ENCODE measurements at places on chromosomes 7 and 10.
A peak's percentile ranks its signal among the peaks of the same experiment; 100 is the strongest.

- DNase-seq, result no peak
These were observed 44.9 kb downstream of the MINDY4 start for GRCh38 chr7:30815951-30816644.

DNA sequence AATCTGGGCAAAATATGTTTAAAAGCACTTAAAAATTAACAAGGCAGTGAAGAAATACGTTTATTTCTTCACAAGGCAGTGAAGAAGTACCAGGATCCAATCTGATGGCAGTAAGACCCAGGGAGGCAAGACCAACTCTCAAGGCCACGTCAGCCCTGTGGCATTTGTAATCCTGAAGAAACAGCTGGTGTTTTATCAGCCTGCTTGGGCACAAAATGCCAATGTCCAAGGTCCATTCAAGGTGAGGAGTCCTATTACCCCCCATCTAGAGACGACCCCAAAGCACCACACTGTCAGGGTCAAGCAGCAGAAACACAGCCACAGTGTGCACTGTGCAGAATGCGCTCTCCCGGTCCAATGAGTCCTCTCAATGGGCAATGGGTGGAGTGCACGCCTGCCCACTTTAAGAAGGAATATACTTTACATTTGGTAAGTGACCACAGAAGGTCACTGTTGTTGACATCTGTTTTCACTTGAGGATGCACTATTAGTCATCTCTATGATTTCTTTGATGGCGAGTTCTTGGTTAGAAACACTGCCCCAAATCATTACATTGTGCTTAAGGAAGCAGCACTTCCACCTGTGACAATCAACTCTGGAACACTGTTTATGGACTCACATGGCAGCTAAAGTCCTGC, 12.8 kb downstream of the CPXM2 start:
- DNase-seq, result no peak

DNA sequence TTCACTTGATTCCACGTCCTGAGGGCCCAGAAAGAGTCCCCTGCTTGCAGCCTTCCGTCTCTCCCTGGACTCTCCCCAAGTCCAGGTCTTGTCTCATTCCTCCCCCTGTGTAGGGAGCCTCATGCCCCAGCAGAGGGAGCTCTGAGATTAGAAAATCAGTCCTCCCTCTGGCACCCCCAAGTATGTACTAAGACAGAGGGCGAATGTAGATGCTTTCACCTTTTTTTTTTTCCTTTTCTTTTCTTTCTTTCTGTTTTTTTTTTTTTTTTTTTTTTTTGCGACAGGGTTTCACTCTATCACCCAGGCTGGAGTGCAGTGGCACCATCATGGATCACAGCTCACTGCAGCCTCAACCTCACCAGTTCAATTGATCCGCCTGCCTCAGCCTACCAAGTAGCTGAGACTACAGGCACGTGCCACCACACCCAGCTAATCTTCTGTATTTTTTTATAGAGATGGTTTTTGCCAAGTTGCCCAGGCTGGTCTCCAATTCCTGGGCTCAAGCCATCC, 10.3 kb downstream of the SFXN3 start:
- DNase-seq, result peak; percentile 68

GRCh38 chr10:1620803-1621202, 116.5 kb downstream of the ADARB2 start:
- DNase-seq, result no peak

DNA sequence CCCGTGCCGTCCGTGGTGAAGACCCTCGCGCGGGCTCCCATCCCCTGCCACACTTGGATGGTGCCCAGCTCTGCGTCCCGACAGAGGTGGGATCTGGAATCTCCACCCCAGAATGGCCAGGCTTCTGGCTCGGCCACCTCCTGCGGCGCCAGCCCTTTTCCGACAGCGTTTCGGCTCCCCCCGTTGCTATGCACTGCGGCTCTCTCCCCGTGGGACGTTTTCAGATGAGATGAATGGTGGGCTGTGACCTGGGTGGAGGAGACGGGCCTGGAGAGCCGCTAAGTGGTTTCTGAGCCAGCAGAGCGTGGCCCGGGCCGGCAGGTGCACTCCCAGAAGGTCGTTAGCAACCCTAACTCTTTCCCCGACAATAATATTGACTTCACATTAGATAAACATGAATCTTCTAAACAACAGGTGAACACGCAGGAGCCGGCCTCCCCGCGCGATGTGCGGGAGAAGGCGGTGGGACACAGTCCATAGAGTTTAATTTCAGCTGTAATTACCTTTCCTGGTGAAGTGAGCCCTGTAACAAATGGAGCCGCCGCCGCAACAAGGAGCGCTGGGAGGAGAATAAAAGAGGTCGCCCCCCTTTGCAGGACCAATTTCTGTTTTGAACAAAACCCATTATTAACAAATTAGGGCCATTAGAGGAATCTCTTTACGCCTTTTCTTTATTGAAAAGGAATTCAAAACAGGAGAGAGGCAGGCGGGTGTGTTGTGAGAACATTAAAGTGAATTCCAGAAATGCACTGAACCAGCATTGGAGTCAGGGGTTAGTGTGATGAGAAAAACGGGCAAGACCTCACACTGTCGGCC, 294.3 kb upstream of the PFKP start:
- DNase-seq, result no peak

- DNase-seq, result peak; percentile 8
These were observed 662 bp downstream of the POLR3A start for GRCh38 chr10:78028438-78029268.

DNA sequence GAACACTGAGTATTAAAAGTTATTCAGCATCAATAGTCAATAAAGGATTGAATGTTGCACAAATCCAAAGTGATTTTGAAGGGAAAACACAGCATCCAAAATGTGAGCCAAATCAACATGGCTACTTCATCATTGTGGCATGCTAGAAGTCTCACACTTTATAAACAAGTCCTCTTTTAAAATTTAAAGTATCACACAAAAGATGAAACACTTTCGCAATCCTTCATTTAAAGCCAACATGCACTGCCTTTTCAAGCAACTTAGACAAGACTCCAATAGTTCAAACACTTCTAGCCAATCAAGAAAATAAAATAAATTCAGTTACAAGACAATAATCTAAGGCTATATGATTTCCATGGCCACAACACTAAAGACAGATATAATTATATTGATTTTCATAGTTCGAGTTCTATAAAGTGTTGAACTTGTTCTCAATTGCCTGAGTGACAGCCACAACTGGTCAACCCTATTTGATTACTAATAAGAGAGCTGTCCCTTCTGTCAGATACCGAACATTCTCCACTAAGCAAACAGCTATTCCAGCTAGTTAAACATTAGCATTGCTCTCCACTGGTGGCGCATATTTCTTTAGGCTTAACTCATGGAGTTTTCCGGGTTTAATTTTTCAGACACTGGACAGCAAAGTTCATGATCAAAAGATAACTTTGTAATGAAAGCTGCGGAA, 8.3 kb downstream of the EBF3 start:
- no peak for DNase-seq
